ENCODE measurements at places on chromosomes 3 and 15.

- DNase-seq: no peak
Observed at GRCh38 chr15:61794881-61795280, 265.4 kb downstream of the VPS13C start.

DNA sequence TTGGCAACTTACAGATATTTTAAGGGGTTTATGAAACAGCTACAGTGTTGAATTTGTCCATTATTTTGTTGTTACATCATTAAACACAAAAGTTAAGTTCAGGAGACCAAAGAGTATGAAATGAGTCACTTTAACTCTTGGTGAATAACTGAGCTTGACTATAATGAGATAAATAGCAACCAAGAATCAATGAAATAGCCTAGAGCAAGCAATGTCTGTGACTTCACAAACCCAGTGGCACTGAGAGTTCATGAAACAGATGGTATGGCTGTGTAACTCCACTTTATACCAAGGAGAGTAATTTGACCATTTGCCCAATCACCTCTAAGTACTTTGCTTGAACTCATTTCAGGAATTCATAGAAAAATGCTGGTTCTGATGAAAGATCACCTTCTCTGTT lies 169.6 kb upstream of the GADL1 start:
- no peak for DNase-seq

- peak; percentile 60 for DNase-seq
Observed at GRCh38 chr15:43204016-43204901, 16.6 kb downstream of the EPB42 start.

DNA sequence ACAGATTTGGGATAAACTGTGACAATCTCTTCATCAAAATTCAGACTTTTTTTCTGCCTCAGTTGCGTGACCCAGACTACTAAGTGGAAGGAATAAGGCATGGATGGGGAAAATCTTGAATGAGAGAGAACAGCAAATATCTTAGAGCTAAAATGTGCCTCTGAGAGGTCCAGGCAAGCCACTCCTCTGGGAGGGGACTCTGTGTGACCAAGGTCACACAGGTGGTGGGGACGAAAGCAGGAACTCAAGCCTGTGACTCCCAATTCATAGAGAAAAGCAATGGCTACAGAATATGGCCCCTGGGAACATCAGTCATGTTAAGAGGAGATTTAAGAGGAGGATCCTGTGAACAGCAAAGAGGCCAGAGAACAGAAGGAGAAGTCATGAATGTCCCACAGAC lies 268.1 kb downstream of the FOXP1 start:
- no peak for DNase-seq

DNA sequence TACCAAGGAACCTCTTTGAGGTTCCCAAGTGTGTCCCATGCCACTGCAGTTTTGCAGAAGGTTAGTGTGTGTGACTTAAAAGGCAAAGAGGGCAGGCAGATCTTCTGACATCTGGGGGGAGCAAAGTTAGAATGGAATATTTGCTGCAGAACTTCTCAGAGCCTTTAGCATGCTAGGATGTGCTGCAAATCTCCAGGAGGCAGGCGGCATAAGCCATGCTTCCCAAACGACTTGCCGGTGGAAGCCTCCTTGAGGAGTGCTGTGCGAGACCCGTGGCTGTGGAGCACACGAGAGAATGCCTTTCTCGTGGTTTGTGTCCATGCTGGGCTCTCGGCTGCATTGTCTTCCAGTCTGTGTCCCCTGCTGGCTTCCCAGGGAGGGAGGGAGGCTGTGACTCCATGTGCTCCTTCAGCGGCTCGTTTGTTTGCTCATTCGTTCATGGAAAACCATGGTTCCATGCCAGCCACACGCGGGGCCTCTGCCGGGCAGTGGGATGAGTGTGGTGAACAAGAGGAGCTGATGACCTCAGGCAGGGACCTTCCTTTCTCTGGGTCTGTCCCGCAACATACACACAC lies 13.8 kb downstream of the HDAC11 start:
- no peak for DNase-seq

- DNase-seq: peak; percentile 75
Observed at GRCh38 chr15:68578175-68578979, 416 bp upstream of the CORO2B start.

DNA sequence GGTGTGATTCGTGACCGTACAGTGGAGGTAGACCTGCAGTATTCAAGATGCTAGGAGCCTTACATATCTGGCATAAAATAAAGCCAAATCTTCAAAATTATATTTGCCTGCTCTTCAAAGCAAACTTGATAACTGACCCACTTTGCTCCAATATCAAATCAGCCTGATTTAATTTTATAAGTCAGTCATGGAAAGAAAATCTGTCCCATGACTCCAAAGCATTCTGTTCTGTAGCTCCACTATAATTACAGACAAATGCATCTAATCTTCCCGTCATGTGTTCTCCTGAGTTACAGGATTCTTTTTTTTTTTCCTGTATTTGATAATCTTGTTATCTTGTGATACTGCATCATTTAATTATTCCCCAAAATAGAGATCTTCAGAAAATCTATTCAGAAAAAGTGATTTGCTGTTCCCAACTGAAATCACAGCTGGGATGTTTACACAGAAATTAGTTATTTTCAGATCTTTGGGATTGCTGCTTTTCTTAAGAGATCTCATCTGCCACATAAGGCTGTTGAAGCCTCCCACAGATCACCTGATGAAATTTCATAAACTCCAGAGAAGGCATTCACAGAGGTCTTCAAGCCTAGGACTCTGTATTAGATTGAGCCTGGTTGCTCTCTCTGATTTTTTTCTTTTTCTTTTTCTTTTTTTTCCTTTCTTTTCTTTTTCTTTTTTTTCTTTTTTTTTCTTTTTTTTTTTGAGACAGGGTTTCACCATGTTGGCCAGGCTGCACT lies 27.2 kb downstream of the TIMP4 start:
- DNase-seq: no peak

DNA sequence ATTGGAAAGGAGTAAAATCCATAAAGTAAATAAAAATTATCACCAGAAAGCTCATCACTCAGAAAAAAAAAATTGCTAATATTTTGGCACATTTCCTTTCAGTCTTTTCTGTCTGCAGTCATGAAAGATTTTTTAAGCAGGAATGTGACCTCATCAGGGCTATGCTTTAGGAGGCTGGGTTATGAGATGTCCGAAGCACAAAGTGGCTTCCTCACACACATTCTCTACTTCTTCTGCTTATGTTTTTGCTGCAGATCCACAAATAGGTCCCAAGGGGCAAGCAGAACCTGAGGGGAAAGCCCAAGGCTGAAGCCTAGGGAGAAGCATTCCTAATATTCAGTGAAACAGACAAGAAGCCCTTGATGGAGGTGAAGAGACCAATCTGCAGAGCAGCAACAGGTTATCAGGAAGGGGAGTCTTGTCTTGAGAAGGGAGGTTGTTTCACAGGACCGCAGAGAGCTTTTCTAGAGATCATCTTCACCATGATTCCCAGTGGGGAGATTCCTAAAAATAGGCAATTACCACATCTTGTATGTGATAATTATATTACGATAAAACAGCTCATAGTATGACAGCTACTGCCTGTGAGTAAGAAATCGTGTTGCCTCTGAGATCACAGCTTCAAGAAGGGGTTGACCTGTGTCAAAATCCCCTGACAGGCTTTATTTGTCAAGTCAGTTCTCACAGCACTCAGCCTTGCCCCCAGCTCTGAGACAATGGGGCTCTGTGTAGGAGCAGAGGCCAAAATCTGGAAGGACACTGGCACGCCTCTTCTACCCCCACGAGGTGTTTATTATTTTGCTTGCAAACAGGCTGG lies 60.5 kb downstream of the IGF2BP2 start:
- DNase-seq: no peak

DNA sequence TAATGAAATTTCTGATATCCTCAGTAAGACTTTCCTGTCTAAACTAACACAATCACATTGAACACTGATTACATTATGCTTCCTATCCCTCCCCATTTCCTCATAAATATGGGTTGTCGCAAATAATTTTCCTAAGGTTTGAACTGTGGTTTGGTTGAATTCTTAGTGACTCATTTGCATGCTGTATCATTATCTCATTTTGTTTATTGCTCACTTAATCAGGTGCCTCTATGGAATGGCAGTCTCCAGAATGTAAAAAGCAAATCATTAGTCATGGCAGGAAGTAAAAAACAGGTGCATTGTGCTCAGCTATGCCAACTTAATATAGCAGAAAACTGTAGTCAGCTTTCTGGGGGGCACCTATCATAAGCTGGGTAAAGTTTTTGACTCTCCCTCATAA lies 216.0 kb upstream of the ZBTB20 start:
- no peak for DNase-seq

DNA sequence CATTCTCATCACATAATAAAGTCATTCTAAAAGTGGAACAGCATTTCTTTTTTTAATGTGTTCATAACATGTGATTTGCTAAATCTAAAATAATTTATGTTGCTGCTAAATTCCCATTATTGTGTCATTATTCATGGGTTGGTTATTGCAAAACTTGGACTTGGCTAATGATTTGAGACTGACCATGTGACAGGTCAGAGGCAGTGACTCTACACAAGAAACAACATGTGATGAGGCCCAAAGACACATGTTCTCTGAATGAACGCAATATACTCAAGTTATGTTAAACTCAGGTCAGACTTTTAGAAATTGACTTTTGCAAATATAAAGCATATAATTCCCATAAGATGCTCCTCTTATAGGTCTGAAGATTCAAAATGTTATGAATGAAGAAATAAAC lies 566.1 kb downstream of the TBL1XR1 start:
- DNase-seq: no peak

GRCh38 chr3:105826778-105827634 lies 41.8 kb downstream of the CBLB start:
- no peak for DNase-seq

DNA sequence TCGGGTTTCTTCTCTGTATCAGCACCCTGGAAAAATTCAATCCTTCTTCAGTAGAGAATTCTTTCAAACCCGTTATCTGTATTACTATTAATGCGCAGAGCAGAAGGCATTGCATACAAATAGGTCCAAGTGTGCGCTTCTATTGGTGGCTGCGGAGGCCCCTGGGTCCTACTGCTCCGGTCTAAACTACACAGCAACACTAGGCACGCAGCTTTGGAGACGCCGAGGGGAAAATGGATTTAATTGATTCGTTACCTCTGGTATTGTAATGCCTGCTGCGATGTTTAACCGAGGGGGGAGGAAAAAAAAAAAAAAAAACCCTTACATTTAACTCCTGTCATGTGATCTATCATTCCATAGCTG lies at the start of gene ROBO1:
TSS of gene ROBO1 (minus strand) at position 94 of the 363 bp plus-strand sequence.
- DNase-seq: no peak

- DNase-seq: peak; percentile 63
Observed at GRCh38 chr3:184154885-184155643, at the start of gene DVL3. Gene DVL3, plus strand, starts transcription at chr3:184155377. Its CDS starts 259 bp downstream, at chr3:184155636.

DNA sequence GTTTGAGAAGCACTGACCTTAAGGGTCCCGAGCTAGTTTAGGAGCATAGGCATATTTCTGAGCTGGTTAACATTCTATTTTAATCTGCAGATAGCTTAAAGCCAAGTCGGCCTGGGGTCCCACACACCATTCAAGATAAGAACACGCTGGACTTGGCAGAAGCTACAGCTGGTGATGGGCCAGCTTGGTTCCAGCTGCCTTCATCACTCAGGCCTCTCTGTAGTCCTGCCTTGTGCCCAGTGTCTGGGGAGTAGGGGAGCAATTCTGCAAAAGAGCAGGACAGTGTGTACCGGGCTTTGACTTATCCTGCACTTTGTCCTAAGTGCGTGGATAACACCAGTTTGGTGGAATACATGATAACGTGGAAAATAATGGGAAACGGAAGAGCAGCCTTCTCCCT lies 164.5 kb downstream of the MEGF11 start:
- no peak for DNase-seq

GRCh38 chr15:26660241-26660640 lies 112.6 kb downstream of the GABRB3 start:
- no peak for DNase-seq

GRCh38 chr3:188472336-188472735 lies 318.4 kb downstream of the LPP start:
- DNase-seq: no peak

DNA sequence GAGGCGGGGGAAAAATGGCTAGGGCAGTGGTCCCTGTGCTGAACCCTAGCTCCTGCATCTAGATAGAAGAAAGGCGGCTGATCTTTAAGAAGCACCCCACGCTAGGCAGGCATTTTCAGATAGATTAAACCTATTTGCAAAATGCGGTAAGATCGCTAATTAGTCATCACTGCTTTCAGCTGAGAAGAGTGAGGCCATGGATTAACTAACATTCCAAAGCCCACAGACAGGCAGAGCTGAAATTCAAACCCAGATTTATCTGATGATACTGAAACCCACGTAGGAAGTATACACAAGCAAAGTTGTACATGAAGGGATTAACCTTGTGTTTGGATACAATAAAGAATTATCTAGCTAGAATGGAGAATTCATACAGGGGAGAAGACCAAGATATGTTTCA lies 4.8 kb downstream of the ADPGK start:
- no peak for DNase-seq

DNA sequence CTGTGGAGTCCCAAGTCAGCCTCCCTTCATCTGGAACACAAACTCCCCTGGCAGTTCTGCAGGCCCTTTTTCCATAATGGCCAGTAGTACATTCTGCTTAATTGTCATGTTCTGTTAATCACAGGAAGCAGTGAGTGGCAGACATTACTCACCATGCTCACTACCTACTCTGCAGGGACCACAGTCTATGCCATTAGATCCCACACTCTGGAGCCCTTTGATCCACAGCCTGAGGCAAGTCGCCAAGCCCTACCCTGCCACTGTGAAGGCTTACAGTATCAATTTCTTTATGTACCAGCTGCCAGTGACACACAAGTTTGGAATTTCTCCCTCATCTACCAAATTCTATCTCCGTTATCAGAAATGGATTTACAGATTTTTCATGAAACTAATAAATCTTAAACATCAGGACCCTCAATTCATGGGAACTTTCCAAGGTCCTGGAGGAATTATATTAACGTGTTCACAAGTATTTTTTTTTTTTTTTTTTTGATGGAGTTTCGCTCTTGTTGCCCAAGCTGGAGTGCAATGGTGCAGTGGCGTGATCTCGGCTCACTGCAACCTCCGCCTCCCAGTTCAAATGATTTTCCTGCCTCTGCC lies 20.6 kb upstream of the WWTR1 start:
- no peak for DNase-seq

- no peak for DNase-seq
Observed at GRCh38 chr3:155859859-155860258, 5.6 kb upstream of the SLC33A1 start.

GRCh38 chr15:69486481-69487110 lies 34.0 kb downstream of the RPLP1 start:
- DNase-seq: no peak

- DNase-seq: no peak
Observed at GRCh38 chr3:178206521-178206920, 329.7 kb upstream of the KCNMB2 start.

DNA sequence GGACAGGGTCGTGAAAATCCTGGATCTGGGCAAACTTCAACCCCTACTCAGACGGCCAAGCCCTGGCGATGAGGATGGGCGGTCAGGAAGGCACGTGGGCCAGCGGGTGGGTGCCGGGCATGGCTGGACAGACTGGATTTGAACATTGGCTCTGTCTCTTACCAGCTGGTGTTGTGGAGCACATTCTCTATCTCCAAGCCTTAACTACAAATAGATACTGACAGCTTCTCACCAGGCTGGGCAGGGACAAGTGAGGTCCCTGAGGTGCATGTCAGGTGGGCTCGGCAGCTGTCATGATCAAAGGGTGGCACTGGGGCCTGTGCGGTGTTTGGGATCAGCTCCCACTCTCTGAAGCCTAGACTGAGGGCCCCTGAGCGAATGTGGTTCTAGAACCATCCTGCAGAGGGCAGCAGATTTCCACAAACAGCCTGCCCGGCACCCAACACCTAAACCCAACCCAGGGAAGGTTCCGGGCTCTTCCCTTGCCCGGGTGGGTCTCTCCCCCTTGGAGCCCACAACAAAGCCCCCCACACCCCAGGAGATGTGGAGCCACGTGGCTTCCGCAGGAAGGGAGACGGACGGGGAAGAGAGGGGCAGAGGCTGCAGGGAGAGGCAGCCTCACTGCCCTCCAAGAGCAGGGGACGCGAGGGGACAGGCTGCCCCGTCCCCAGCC lies 58.4 kb downstream of the RGMA start:
- DNase-seq: peak; percentile 74

Data from endothelial cell (in vitro differentiated cells).